Stimulated activated CD4-positive, alpha-beta T cell treated with anti-CD3 and anti-CD28 coated beads, TNF-alpha, amount 100 ng/mL, for 4 hours (primary cell): ENCODE measurements at places on chromosomes 1 and 21.

GRCh38 chr1:67908250-67908936, 75.1 kb upstream of the GNG12 start:
- DNase-seq = no peak

GRCh38 chr1:40710581-40711315, 19.2 kb downstream of the NFYC start:
- no peak for DNase-seq

DNA sequence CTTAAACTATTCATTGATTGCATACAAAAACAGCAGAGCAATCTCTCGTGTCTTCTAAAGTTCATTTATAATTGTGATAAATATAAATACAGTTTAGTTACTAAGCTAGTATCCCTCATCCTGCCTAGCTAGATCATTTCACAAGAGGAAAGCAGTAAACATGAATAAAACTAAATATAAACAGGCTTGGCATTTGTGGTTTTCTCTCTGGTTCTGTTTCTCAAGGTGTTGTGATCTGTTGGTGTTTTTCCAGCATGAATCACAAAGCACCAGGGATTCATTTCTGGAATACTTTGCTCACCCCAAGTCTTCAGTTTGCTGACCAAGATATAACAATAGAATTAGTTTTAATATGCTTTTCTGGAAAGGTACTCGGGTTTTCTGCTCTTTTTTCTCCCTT, 32.7 kb upstream of the GLIS1 start:
- DNase-seq = no peak

DNA sequence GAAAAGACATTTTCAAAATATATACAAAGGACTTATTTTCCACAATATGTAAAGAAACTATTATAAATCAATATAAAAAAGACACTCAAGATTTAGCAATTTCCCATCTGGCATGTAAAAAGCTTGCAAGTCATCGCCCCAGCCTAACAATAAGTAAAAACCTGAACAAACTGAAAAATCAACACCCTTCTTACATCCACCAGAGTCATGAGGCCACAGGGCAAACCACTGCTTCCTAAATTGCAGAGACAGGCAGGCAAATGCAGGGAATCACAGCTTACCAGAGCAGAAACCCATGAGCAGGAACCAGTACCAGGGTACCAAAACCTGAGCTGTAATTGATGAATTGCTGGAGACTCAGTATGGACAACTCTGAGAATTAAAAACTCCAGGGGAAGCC, 16.7 kb upstream of the WNT2B start:
- no peak for DNase-seq

DNA sequence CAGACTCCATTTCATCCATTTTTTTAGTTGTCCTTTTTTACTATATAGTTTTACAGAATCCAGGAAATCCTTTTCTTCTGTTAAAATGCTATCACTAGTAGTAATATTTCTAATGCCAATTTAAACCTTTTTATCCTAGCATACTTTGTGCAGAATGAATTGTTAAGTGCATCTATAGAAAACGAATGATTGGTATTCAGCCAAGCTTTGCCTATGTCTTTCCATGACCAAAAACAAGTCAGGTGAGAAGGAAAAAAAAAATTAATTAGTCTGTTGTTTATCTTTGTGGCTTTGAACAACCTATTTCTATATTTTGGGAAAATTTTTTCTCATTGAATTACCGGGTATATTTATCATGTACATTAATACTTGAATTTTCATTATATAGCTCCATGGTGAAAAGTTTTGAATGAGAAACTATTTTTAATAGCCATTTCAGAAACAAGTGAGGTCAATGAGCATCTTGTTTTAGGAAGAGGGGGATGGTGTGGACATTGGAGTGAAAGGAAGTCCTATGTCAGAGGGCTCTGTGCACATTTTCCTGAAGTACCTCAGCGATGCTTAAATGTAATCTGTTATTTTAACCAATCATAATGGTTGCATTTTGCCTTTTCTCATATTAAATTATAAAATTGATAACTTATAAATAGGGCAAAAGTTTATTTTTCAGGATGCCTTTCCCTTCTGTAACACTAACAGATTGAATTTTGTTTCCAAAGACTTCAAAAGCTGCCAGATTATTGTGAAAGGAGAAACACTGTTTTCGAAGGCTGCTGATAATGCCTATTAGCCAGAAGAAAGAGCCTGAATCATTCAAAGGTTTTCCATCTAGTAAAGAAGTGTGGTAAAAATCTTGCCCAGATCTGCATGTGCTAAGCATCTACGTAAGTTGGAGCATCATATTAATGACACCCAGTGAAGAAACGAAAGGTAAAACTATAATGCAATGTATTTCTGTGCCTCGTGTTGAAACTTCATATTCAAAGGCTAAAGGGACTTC, 73.8 kb upstream of the S1PR1 start:
- DNase-seq = no peak

DNA sequence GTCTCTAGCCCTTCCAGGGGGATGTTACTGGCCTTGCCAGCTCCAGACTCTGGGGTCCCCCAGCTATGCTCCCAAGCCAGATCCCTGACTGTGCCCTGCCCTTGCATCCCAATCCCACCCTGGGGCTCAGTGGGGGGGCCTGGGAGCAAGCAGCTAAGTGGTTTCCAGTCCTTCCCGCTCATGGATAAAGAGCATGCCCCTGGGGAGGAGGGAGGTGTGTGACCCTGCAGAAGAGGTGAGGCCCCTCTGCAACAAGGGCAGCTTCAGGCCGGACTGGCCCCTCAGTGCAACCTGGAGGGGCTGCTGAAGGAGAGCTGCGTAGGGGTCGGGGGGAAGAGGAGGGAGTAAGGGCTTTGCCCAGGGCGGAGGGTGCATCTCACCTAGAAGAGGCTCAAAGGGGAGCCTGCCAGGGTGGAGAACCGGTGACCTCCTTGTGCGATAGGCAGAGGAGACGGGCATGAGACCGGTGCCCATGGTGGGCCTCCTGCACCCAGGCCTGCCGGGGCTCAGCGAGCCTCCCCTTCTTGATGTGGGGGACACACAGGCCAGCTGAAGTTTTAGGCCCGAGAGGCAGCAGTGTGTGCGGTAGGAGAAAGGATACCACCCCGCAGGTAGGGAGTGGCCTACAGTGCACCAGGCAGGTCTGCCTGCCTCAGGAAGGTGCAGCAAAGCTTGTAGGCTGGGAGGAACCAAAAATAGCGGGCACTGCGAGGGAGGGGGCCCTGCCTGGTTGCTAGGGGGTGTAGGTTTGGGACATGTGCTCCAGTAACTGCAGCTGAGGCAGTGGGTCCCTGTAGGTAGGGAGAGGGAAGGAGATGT, 3.1 kb downstream of the OBSCN start:
- DNase-seq = no peak

- DNase-seq = no peak
These were observed 119.4 kb downstream of the CAMTA1 start for GRCh38 chr1:6904476-6905170.
